B cell (primary cell): ENCODE measurements at places on chromosomes 16 and 17. TPM values are rescaled to one million over a fixed set of nuclear protein-coding genes. Genes with fewer than 3 reads are reported as not detected.

GRCh38 chr17:36726199-36726598, 124.8 kb downstream of the MRM1 start:
- no peaks in the 10 kb centered on the region for H3K36me3 ChIP-seq
- H3K4me1 ChIP-seq: peaks cover 23% of the 10 kb centered on the region
- no peak overlapping the region for H3K27ac ChIP-seq
- no peak for DNase-seq

- H3K4me3 ChIP-seq: no peak overlapping the region
- no peaks in the 10 kb centered on the region for H3K36me3 ChIP-seq
- no peaks in the 10 kb centered on the region for H3K27me3 ChIP-seq
Observed at GRCh38 chr16:50889276-50889675, 147.4 kb downstream of the CYLD start.

- no peak for DNase-seq
- H3K4me1 ChIP-seq: peaks cover 12% of the 10 kb centered on the region
- H3K27ac ChIP-seq: no peak overlapping the region
- no peaks in the 10 kb centered on the region for H3K36me3 ChIP-seq
Observed at GRCh38 chr16:88566158-88566557, 4.0 kb upstream of the ZC3H18 start.

DNA sequence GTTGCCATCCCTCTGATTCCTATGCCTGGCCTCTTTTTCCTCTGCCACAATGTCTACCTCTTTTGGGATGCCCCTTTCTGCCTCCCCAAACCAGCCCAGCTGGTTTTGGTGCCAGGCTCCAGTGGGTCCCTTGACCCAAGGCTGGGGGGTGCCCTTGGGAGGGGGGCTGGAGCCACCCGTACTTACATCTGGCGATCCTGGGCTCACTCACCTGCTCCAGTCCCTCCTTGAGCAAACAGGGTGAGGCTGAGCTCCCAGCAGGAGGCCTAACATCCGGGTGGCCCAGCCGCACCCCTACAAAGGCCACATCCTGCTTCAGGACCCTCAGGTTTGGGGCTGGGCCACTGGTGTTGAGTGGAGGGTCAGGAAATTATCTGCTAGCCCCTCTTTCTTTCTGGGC, 1.2 kb downstream of the ERN2 start:
- no peak for DNase-seq
- no peaks in the 10 kb centered on the region for H3K4me1 ChIP-seq
- H3K27ac ChIP-seq: no peak overlapping the region
- no peaks in the 10 kb centered on the region for H3K27me3 ChIP-seq

GRCh38 chr17:48594538-48595277, 1.1 kb upstream of the HOXB5 start:
- H3K27ac ChIP-seq: no peak overlapping the region
- H3K4me1 ChIP-seq: peaks cover 63% of the 10 kb centered on the region
- H3K27me3 ChIP-seq: no peaks in the 10 kb centered on the region
- H3K36me3 ChIP-seq: no peaks in the 10 kb centered on the region
- no peak overlapping the region for H3K4me3 ChIP-seq
- DNase-seq: no peak

GRCh38 chr16:88014252-88014781, 63.1 kb downstream of the BANP start:
- DNase-seq: no peak
- H3K4me1 ChIP-seq: no peaks in the 10 kb centered on the region
- peaks cover 56% of the 10 kb centered on the region for H3K36me3 ChIP-seq
- H3K4me3 ChIP-seq: no peak overlapping the region

DNA sequence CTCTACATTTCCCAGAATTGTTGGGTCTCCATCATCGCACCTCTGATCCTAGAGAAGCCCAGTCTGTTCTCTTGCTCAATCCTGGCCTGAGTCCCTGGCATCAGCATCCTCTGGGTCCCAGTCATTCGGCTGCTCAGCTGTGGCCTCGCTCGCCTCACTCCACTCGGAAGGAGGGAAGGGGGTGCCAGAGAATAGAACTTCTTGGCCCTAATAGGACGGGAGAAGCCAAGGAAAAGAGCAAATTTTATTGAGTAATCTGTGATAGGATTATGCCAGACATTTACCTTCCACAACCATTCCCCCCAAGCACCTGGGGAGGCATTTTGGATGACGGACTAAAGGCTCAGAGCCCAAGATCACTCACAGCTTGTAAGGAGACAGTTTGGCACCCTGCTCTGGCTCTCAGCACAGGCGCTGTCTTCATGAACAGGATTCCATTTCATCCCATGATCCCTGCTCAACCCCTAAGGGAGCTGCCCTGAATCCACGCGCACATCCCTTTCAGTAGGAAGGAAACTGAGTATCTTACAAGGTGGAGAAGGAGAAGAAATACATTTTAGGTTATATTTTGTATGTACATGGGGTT, 498 bp upstream of the CLEC10A start:
- peaks cover 10% of the 10 kb centered on the region for H3K4me1 ChIP-seq
- DNase-seq: no peak
- no peak overlapping the region for H3K27ac ChIP-seq

DNA sequence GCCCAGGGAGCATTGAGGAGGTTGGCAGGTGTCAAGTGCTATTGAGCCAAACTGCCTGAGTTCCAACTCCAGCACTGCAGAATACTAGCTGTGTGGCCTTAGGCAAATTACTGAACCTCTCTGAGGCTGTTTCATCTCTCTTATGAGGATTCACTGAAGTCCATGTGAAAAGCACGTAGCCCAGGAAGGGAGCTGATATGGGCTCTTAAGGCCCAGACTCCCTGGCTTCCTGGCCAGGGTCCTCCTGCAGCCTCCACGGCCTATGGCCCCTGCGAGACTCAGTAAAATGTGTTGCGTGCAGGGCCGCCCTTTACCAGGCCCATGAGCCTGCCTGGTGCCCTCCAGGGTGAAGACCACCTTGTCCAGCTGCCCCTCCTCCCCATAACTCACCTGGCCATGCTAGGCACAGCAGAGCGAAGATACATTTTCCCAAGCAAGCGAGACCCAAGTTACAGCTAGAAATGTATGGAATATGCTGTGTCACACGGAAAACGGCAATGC, 133.7 kb upstream of the TNRC6C start:
- no peak for DNase-seq
- H3K27me3 ChIP-seq: no peaks in the 10 kb centered on the region
- H3K36me3 ChIP-seq: no peaks in the 10 kb centered on the region

GRCh38 chr17:76833034-76833644, 35.1 kb upstream of the MGAT5B start:
- no peak overlapping the region for H3K4me3 ChIP-seq
- DNase-seq: no peak
- H3K27ac ChIP-seq: no peak overlapping the region
- no peaks in the 10 kb centered on the region for H3K27me3 ChIP-seq
- H3K36me3 ChIP-seq: no peaks in the 10 kb centered on the region

- H3K27me3 ChIP-seq: no peaks in the 10 kb centered on the region
- DNase-seq: no peak
- peaks cover 2% of the 10 kb centered on the region for H3K36me3 ChIP-seq
- no peak overlapping the region for H3K4me3 ChIP-seq
- H3K27ac ChIP-seq: no peak overlapping the region
- peaks cover 5% of the 10 kb centered on the region for H3K4me1 ChIP-seq
Observed at GRCh38 chr17:9465210-9465921, 110.3 kb downstream of the STX8 start.

- no peak for DNase-seq
- peaks cover 50% of the 10 kb centered on the region for H3K27me3 ChIP-seq
- peaks cover 39% of the 10 kb centered on the region for H3K4me1 ChIP-seq
- no peak overlapping the region for H3K27ac ChIP-seq
Observed at GRCh38 chr17:1713878-1714426, 3.8 kb upstream of the TLCD2 start.

GRCh38 chr16:53191413-53191812, 136.6 kb downstream of the CHD9 start:
- DNase-seq: no peak
- no peak overlapping the region for H3K4me3 ChIP-seq
- H3K27ac ChIP-seq: no peak overlapping the region
- H3K27me3 ChIP-seq: no peaks in the 10 kb centered on the region
- peaks cover 4% of the 10 kb centered on the region for H3K36me3 ChIP-seq

- H3K4me1 ChIP-seq: no peaks in the 10 kb centered on the region
- no peak overlapping the region for H3K27ac ChIP-seq
- H3K27me3 ChIP-seq: no peaks in the 10 kb centered on the region
Observed at GRCh38 chr16:14420721-14421488, 209.2 kb downstream of the PARN start.

- peaks cover 3% of the 10 kb centered on the region for H3K27me3 ChIP-seq
- H3K27ac ChIP-seq: no peak overlapping the region
Observed at GRCh38 chr16:77647726-77648125, 74.6 kb upstream of the NUDT7 start.

GRCh38 chr17:39937447-39937846, 9.9 kb downstream of the LRRC3C start:
- H3K4me1 ChIP-seq: peaks cover 17% of the 10 kb centered on the region
- no peak overlapping the region for H3K4me3 ChIP-seq
- no peaks in the 10 kb centered on the region for H3K27me3 ChIP-seq
- no peak for DNase-seq

GRCh38 chr17:73104450-73104849, 12.0 kb upstream of the SLC39A11 start:
- DNase-seq: no peak
- no peaks in the 10 kb centered on the region for H3K27me3 ChIP-seq
- H3K27ac ChIP-seq: no peak overlapping the region
- H3K36me3 ChIP-seq: no peaks in the 10 kb centered on the region
- no peak overlapping the region for H3K4me3 ChIP-seq
- H3K4me1 ChIP-seq: no peaks in the 10 kb centered on the region

- H3K36me3 ChIP-seq: no peaks in the 10 kb centered on the region
- H3K4me1 ChIP-seq: peaks cover 3% of the 10 kb centered on the region
- no peak for DNase-seq
Observed at GRCh38 chr17:28849281-28849680, 5.5 kb upstream of the ERAL1 start.

- H3K4me3 ChIP-seq: no peak overlapping the region
- H3K36me3 ChIP-seq: no peaks in the 10 kb centered on the region
- H3K4me1 ChIP-seq: no peaks in the 10 kb centered on the region
- no peaks in the 10 kb centered on the region for H3K27me3 ChIP-seq
Observed at GRCh38 chr17:36747861-36748260, 146.5 kb downstream of the MRM1 start.

- H3K36me3 ChIP-seq: no peaks in the 10 kb centered on the region
- H3K4me1 ChIP-seq: no peaks in the 10 kb centered on the region
- no peak overlapping the region for H3K27ac ChIP-seq
- DNase-seq: no peak
Observed at GRCh38 chr17:48499248-48499647, 31.6 kb downstream of the HOXB1 start.

DNA sequence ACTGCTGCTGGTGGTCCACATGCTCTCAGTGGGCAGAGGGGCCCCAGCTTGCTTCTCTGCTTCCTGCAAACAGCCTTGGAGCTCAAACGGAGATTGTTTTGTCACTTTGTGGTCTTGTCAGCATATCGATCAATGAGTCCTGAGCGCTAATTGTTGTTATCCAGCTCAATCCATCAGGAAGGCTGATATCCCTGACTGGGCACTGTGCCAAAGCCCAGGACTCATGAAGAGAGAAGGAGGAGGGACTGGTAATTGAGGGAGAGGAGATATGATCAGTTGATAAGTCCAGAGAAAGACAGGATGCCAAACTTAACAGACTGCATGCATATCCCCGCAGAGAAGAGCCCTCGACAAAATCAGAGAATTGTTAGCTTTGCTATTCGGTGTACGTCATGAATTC, 58.6 kb upstream of the DNAH9 start:
- no peak for DNase-seq
- H3K27ac ChIP-seq: no peak overlapping the region
- H3K4me1 ChIP-seq: no peaks in the 10 kb centered on the region
- no peak overlapping the region for H3K4me3 ChIP-seq

DNA sequence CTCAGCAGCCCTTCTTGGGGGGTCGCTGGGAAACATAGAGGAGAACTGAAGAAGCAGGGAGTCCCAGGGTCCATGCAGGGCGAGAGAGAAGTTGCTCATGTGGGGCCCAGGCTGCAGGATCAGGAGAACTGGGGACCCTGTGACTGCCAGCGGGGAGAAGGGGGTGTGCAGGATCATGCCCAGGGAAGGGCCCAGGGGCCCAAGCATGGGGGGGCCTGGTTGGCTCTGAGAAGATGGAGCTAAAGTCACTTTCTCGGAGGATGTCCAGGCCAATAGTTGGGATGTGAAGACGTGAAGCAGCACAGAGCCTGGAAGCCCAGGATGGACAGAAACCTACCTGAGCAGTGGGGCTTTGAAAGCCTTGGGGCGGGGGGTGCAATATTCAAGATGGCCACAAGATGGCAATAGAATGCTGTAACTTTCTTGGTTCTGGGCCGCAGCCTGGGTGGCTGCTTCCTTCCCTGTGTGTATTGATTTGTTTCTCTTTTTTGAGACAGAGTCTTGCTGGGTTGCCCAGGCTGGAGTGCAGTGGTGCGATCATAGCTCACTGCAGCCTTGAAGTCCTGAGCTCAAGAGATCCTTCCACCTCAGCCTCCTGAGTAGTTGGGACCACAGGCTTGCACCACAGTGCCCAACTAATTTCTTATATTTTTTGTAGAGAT, 3.4 kb downstream of the STH start:
- no peak overlapping the region for H3K27ac ChIP-seq
- H3K36me3 ChIP-seq: no peaks in the 10 kb centered on the region
- H3K4me3 ChIP-seq: no peak overlapping the region
- H3K27me3 ChIP-seq: no peaks in the 10 kb centered on the region
- DNase-seq: peak; percentile 84

DNA sequence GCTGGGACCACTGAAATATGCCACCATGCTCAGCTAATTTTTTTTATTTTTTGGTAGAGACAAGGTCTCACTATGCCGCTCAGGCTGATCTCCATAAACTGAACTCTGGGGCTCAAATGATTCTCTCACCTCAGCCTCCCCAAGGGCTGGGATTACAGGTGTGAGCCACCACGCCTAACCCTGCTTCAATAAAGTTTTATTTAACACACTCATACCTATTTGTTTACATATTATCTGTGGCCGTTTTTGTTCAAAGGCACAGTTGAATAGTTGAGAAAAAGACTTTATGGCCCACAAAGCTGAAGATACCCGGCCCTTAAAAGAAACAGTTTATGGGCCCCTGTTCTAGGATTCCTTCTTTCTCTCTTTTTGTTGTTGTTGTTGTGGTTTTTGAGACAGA, 419.8 kb downstream of the SLC39A11 start:
- H3K27ac ChIP-seq: no peak overlapping the region
- no peaks in the 10 kb centered on the region for H3K36me3 ChIP-seq
- no peaks in the 10 kb centered on the region for H3K27me3 ChIP-seq
- no peaks in the 10 kb centered on the region for H3K4me1 ChIP-seq

PNMT gene
- 0.13 and 0.87 TPM in 2 replicates for polyA plus RNA-seq

CHST4 gene
- polyA plus RNA-seq: not detected in 2 replicates

MARVELD3 gene
- 0.22 TPM in 1 of 2 replicates, not detected in the other for polyA plus RNA-seq

IL32 gene
- polyA plus RNA-seq: 2.0 and 15.0 TPM in 2 replicates

ARHGDIG gene
- polyA plus RNA-seq: not detected in 2 replicates

CMIP gene
- 27.1 and 30.4 TPM in 2 replicates for polyA plus RNA-seq

CHP2 gene
- not detected in 2 replicates for polyA plus RNA-seq

HSPB9 gene
- polyA plus RNA-seq: 0.09 and 0.10 TPM in 2 replicates

KRT20 gene
- polyA plus RNA-seq: not detected in 2 replicates

GGT6 gene
- not detected in 2 replicates for polyA plus RNA-seq

RAB11FIP4 gene
- polyA plus RNA-seq: 17.0 and 28.7 TPM in 2 replicates

CDRT4 gene
- polyA plus RNA-seq: 2.1 and 23.0 TPM in 2 replicates

ACE gene
- 0.71 and 2.6 TPM in 2 replicates for polyA plus RNA-seq

NAGLU gene
- 43.4 and 52.4 TPM in 2 replicates for polyA plus RNA-seq
